ENCODE measurements at places on chromosomes 1 and 21.

GRCh38 chr1:178960482-178961240, 65.0 kb upstream of the FAM20B start:
- DNase-seq, result no peak

GRCh38 chr1:229947968-229948367, 119.1 kb upstream of the GALNT2 start:
- DNase-seq, result no peak

DNA sequence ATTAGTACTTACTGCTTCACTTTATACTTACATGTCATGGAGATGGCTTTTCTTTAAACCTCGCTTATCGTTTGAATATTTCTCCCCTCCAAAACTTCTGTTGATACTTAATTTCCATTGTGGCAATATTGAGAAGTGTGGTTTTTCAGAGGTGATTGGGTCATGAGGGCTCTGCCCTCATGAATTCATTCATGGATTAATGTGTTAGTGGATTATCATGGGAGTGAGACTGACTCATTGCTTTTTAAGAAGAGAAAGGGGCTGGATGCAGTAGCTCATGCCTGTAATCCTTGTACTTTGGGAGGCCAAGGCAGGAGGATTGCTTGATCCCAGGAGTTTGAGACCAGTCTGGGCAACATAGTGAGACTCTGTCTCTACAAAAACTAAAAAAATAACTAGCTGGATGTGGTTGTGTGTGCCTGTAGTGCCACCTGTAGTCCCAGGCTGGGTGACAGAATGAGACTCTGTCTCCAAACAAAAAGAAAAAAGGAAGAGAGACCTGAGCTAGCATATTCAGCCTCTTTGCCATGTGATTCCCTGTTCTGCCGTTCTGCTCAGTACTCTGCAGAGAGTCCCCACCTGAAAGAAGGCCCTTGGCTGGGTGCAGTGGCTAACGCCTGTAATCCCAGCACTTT, 30.2 kb downstream of the RABGAP1L start:
- DNase-seq, result no peak

DNA sequence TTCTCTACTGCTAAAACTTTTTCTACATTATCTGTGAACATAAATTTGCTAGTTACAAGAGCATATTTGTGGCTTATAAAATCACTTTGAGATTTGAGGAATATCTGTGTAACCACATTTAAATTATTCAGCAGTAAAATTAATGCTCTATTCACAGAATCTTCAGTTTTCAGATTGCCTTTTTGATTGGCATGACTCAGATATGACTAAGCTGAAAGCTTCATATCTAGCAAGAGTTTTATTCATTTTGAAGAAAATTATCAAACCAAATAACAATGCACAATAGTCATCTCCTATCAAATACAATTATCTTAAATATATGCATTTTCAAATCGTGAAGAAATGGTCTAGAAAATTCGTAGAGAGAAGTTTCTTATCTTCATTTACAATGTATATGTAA, 1498.2 kb upstream of the B3GALT2 start:
- no peak for DNase-seq

DNA sequence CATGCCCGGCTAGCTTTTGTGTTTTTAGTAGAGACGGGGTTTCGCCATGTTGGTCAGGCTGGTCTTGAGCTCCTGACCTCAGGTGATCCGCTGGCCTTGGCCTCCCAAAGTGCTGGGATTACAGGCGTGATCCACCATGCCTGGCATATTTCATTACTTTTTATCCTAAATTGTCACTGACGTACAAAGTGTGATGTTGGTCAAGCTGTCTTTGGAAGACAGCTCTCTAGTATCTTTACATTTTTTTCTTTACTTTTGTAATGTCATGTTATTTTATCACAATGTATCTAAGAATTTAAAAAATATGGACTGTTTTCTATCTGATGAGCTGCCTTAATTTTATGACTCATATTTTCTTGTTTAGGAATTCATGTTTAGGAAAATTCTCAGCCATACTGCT, 72.2 kb downstream of the SPATA17 start:
- no peak for DNase-seq

DNA sequence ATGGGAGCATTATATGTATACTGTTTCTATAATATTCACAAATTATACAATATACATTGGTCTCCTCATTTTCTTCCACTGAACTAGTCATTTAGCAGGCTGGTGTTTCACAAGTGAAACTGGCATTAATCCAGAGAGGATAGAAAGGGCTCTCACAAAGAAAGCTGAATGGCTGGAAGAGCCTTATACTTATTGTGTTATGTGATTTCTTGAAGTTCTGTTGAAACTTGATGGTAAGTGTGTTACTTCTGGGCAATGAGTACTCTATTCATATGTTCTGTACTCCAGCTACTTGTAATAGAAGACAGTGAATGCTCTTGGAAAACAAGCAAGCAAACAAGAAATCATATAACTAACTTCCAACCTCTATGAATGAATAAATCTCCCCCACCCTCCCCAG, 14.9 kb downstream of the STX12 start:
- no peak for DNase-seq

- DNase-seq, result no peak
These were observed 669.3 kb downstream of the MATN1 start for GRCh38 chr1:30054126-30054525.

GRCh38 chr1:9374748-9375341, 82.2 kb downstream of the SPSB1 start:
- no peak for DNase-seq

DNA sequence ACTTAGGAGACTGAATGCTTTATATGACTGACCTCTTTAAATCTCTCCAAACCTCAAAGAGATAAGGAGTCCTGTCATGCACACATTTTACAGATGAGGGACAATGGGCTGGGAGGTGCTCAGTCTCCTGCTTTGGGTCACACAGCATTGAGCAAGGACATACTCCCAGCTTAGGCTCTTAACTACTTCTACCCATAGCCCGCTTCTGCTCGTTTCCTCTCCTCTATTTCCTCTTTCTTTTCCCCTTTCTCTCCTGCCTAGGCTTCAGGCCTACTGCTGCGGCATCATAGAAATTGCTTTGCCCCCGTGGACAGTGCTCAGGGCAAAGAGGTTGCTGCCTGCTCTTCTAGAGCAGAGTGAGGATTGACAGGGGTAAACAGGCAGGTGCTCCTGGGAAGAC, 12.4 kb upstream of the ZNF691 start:
- no peak for DNase-seq

- DNase-seq, result no peak
These were observed 23.4 kb upstream of the ARF1 start for GRCh38 chr1:228058949-228059633.

DNA sequence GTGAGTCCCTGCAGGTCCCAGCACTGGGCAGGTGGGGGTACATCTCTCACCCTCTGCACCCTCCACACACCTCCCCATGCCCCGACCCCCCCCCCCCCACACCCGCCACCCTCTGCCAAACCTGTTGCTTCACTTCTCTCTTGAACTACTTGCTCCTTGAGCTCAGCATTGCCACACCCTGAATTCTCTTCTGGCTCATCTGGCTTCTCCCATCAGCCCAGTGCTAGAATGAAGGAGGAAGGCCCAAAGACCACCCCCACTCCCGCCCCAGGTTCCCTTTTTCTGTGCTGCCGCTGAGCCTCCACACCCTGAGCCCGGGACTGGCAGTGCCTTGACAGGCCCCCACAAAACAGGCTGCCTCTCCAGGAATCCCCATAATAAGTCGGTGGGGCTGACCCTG, 6.4 kb upstream of the TNNI1 start:
- no peak for DNase-seq

DNA sequence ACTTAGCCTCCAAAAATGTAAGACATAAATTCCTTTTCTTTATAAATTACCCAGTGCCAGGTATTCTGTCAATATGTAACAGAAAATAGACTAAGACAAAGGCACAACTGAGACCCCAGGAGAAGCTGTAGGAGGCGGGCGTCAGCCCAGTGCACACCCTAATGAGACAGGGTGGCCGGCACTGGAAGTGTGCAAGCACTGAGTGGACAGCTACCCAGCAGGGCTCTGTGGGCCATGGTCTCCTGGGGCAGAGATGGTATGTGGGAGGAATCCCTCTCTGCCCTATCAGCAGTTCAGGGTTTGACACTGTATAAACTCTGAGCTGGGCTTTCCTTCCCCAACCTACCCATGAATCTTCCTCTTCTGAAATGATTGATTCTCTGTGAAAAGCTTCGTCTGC, 139.5 kb downstream of the GLIS1 start:
- no peak for DNase-seq

DNA sequence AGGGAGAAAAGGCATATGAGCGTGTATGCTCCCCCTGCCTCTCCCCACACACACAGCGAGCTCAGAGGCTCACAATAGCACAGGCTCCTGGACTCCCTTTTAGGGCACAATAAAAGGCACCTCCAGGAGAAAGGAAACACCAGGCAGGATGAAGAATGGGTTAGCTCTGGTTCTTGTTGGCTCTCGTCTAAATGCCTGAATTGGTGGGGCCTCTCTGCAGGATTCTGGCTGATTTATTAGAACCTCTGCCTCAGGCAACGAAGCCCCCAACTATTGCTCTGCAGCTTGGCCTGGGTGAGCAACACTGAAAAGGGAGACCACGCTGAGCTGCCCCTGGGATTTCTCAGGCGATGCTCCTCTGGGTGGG, 590.9 kb upstream of the PLXNA2 start:
- DNase-seq, result peak; percentile 23

GRCh38 chr1:19476450-19477190, 8.7 kb downstream of the CAPZB start:
- no peak for DNase-seq

DNA sequence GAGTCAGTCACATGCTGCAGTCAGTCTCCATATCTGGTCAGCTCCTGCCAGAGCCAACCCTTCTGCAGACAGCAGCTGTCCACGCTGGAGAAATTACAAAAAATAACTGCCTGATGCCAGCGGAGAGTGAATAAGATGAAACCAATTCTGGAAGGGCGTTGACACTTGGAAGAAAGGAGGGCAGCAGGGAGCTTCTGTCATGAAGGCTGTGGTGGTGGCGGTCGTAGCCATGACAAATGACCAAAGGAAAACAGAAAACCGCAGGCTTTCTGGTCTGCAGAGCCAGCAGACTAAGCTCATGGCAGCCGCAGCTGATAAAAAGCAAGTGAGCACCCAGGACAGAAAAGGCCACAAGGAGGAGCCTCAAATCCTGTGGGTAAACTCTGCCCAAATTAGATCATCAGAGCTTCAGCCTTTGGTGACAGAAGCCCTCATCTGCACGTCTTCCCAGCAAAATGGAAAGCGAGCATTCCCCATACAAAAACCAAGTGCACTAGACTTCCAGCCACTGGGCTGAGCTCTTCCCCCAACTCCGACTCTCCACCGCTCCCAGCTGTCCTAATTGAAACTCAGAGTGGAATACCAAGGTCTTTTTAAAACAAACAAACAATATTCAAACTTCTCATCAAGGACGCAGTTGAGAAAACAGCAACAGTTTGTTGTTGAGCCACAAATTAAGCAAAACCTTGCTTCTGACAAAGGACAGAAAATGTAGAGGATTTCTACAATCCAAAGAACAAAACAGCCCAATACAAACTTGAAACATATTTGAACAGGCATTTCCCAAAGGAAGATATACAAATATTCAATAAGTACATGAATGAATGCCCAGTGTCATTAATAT, 28.7 kb downstream of the RSPH1 start:
- no peak for DNase-seq

All from left renal pelvis (tissue), 4 donors.